Renal cortex interstitium (tissue), 15 donors: ENCODE measurements at places on chromosomes 2 and 18. TPM values are rescaled to one million over a fixed set of nuclear protein-coding genes. Genes with fewer than 3 reads are reported as not detected.
A peak's percentile ranks its signal among the peaks of the same experiment; 100 is the strongest.

CHRNG gene
- 1.6 TPM for polyA plus RNA-seq

CYP26B1 gene
- 13.5 TPM for polyA plus RNA-seq

LONRF2 gene
- 4.6 TPM for polyA plus RNA-seq

TCF4 gene
- 79.8 TPM for polyA plus RNA-seq

SLC35F6 gene
- 16.4 TPM for polyA plus RNA-seq

CCDC74A gene
- polyA plus RNA-seq = 18.2 TPM

KATNAL2 gene
- 10.7 TPM for polyA plus RNA-seq

TEKT4 gene
- polyA plus RNA-seq = not detected

REG3A gene
- polyA plus RNA-seq = not detected

POTEI gene
- 0.19 TPM for polyA plus RNA-seq

COL4A3 gene
- 47.1 TPM for polyA plus RNA-seq

GTF3C2 gene
- 68.4 TPM for polyA plus RNA-seq

UGT1A7 gene
- not detected for polyA plus RNA-seq

NR4A2 gene
- 0.95 TPM for polyA plus RNA-seq

DNA sequence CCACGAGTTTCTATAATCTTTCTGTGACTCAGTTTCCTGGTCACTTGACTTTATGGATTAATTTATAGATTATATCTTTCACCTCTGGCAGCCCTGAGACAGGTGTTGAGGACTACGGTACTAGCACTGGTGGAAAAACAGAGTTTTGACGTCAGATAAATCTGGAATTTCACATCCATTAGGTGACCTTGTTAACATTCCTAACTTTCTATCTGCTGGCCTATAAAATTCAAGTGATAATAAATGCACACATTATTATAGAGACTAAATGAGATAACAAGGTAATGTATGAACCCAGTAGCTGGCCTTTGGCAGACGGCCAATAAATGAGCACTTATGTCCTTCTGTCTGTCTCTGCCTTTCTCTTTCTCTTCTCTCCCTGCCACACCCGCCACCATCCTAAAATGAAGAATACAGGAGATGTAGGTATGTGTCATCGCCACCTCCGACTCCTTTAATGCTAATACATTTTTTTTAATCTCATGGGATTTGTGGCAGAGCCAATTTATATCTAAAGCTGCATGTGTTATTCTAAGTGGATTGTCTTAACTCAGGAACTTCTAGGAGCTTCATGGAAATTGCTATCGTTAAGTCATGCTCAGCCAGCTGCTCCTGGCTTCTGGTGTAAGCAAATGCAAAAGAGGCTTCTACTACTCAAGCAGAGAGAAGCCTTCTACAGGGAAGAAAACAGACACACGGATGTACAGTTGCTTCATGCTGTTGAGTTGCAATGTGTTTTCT is 2.3 kb downstream of the TM4SF20 start:
- no peak for DNase-seq

DNA sequence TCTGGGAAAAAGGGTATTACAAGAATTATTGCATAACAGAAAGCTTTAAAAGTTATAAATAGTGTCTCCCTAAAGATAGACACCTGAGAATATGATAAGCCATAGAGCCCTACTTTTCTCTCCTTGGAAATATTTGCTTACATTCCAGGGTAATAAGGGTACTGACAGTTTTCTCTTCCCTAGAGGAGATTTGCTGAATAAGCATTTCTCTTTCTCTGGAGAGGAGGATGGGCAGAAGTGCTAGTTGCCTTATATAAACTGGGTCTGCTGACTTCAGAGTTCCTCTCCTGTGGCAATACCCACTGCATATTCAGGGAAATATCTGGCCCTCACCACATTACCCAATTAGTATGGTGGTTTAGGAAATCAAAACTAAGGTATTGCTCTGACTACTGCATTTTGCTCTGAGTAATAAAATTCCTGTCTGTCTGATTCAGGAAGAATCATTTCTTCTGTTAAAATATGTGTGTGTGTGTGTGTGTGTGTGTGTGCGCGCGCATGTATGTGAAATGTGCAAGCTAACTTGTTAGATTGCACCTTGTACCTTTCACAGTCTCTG is 1391.3 kb downstream of the DSC3 start:
- DNase-seq = no peak

GRCh38 chr18:71329563-71329962 is 1040.7 kb downstream of the SOCS6 start:
- DNase-seq = no peak

GRCh38 chr2:180990794-180991193 is 10.4 kb downstream of the UBE2E3 start:
- DNase-seq = no peak

DNA sequence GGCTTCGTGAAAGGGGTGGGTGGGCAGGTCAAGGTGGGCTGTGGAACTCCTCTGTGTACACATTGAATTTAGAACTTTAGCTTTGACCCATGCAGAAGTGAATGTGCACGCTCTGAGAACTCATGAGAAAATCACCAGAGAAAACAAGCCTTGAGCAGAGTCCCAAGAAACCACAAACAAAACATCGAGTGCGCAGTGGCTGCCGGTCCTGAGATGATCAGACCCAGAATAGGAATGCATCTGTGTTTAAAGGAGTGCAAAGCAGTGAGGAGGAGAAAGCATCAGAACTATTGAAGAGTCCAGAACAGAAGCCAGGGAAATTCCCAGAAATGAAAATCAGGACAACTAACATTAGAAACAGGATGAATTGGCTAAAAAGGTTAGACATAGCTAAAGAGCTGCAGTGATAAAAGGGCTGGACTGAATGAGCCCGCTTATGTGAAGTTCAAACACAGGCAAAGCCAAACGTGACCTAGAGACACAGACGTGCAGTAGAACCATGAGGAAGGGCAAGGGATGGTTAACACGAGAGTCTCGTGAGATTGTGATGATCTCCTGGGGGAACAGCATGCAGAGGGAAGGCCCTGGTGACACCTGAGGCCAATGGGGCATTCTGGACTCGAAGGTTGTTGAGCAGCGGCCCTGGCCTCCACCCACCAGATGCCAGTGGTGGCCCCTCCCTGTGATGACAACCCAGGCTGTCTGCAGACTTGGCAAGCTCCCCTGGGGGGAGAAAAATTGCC is 16.4 kb upstream of the TXNL4A start:
- DNase-seq = no peak

DNA sequence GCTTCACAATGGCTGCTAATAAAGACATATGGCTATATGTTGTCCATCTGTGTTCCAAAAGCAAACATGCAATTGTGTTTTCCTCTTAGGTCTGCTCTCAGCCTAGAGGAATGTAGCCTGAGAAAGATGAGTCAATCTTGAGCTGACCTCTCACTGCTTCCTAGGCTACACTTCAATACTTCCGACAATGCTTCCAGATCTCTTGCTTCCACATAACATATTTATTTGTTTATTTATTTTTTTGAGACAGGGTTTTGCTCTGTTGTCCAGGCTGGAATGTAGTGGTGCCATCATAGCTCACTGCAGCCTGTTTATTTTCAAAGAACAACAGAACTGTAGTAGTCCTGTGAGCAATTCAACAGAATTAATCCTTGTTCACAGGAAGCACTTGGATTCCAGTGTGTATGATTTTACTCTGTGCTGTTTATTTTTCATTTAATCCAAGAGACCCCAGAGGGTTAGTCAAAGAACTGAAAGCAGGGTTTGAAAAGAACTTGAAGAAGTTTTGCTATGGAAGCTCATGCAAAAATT is 437.9 kb downstream of the TXNL1 start:
- no peak for DNase-seq

GRCh38 chr2:176768185-176768584 is 444.4 kb upstream of the HNRNPA3 start:
- DNase-seq = no peak

- no peak for DNase-seq
Observed at GRCh38 chr2:85996591-85996990, 107.8 kb upstream of the ST3GAL5 start.

- DNase-seq = no peak
Observed at GRCh38 chr2:134244086-134244485, 9.8 kb upstream of the MGAT5 start.

- peak; percentile 15 for DNase-seq
Observed at GRCh38 chr18:70491734-70492348, 203.0 kb downstream of the SOCS6 start.

- no peak for DNase-seq
Observed at GRCh38 chr18:57343833-57344232, 8.5 kb upstream of the ST8SIA3 start.

DNA sequence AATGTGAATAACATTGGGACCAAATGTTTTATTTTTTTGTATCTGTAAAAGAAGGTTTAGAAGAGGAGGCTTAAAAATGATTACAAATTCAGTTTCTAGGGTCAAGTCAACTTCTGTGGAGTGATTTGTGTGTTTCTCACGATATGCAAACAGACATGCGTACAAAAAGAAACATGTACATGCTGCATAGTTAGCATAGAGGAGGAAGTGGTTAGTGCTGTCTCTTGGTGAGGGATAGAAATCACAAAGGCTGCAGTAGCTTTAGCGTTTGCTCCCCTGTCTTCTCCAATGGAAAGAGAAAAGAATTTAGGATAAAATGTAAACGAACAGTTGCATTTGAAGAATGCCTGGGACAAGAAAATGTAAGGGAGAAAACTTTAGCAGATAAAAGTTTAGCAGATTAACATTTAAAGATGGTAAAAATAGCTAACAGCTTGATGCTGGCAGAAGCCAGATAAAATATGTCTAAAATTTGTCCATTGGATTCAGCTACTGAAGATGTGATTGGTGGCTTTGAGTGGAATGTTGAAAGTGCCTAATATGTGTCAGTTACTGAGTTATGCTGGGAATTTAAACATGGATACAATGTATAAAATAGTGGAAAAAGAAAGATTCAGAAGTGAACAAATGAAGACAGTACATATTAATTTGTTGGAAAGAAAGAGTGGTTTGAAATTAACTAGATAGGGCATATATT is 44.9 kb downstream of the MALT1 start:
- no peak for DNase-seq

GRCh38 chr2:156396126-156396525 is 40.1 kb upstream of the GPD2 start:
- no peak for DNase-seq

- DNase-seq = no peak
Observed at GRCh38 chr2:30224151-30224550, 7.2 kb upstream of the LBH start.

GRCh38 chr2:74564222-74564621 is 9.7 kb downstream of the DOK1 start:
- no peak for DNase-seq

DNA sequence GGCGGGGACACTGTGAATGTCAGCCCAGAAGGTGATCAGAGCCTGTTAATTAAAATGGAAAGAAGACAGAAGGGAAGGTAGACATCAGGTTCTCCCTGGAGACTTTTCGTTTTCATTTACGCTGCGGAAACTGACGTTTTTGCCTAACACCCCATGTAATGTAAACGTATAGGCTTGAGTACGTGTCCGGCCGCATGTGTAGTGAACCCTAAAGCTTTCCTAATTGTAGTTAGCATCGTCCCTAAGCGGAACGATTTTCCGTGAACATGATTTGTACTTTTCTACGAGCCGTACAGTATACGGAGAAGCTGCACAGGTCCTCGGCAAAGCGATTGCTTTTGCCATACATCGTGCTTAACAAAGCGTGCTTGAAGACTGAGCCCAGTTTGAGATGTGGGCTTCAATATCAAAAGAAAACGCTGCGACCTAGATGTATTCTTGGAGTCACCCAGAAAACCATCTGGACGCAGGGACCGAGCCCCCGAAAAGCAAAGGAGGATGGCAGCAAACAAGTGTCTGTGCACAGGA is 284 bp downstream of the TIMM21 start:
- DNase-seq = no peak

- peak; percentile 76 for DNase-seq
Observed at GRCh38 chr2:27071990-27072830, 756 bp upstream of the OST4 start.

DNA sequence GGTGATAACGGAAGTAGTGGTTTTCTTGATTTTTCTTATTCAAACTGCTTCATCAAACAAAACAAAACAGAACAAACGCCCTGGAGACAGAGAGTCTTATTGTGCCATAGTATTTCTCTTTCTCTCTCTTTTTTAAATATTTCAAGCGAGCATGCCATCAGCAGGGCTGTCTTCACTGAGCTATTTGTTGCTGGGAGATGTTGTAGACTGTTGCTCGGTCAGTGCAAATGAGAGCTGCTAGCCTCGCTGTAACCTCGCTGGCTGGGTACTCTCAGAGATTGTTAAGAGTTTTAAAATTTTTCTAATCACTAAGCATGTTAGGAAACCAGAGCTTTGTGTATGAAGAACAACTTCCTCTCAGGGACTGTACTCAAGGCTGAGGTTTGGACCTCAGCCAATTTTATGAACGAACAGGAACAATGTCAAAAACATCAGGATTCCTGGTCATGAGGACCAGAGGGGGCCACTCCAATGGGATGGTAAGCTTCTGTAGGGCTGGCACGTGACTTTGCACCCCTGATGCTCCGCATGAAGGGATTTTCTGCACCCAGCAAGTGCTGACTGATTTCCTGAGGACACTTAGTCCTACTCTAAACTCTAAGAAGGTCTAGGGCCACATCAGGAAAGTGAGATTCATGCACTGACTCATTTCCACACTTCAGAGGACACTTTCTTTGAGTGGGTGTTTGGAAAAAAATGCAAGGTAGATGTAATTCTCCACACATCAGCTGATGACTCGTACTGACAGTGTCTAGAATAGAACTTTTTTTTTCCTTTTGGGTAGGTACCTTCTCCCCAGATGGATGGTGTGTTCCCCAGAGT is 59.8 kb upstream of the IL1R1 start:
- no peak for DNase-seq

- DNase-seq = no peak
Observed at GRCh38 chr18:22822024-22822423, 111.1 kb upstream of the RBBP8 start.

GRCh38 chr18:57772387-57772799 is 30.7 kb downstream of the ATP8B1 start:
- DNase-seq = no peak

DNA sequence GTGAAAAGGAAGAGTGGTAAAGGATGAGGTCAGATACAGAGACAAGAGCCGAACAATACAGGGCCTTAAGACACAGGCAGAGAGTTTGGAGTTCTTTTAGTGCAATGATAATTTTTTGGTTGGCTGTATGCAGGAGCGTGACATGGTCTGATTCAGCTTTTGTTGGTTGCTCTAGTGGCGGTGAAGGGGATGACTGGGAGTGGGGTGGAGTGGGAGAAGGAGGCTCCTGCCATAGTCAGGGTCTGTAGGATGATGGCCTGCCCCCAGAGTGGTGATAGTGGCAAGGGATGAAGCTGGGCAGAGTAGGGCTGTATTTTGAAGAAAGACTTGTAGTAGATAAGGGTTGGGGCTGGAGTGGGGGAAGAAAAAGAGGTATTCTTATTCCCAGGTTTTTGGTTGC is 306.6 kb upstream of the VWC2L start:
- DNase-seq = no peak

DNA sequence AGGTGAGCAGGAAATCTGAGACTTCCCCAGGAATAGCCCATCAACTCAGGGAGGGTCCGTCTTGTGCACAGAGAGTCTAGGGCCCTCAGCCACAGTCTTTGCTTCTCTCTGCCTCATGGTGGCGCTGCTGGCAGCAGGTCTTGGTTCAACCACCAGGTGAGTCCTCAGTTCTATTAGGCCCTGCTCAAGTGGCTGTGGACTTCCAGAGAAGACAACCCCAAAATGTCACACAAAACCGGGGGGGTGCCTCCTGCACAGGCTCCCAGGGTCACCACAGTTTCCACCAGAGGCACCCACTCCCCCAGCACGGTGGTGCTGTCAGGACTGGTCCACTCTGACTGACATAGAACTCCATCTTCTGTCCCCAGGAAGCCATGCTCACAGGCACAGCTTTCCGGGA is 2.4 kb upstream of the CHRNG start:
- DNase-seq = no peak

- DNase-seq = no peak
Observed at GRCh38 chr18:66931010-66931409, 327.1 kb upstream of the CDH19 start.
